ENCODE measurements at places on chromosomes 5 and 9.

GRCh38 chr5:113057557-113057984 lies 81.0 kb downstream of the DCP2 start:
- DNase-seq: no peak

- no peak for DNase-seq
These were observed 64.3 kb upstream of the C6 start for GRCh38 chr5:41277476-41278245.

DNA sequence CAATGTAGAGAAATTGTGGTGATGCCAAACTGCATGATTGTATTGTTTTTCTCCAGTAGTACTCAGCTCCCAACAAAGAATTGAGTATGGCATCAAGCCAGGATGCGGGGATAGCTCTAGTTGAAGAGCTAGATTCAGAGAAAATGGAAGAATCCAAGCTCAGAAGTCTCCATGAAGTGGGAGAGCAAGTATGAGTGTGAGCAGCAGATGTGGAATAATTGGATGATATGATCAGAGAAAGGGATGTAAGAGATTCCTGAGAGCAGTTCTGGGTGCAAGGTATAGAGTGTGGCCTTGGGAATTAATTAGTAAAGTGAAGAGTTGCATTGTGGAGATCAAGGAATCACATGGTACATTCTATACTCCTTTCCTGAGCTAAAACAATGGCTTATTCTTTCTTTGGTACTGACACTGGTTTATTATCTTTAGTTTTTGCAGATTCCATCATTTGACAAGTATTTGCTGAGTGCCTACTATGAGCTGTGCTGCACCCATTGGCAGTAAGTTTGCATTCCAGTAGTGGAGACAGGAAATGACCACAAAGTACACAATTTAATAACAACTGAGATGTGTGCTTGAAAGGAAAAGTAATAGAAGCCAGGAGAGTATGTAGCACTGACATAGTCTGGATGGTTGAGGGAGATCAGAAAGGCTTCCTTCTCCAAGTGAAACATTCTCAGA lies 177.1 kb downstream of the CPLANE1 start:
- DNase-seq: peak; percentile 35

GRCh38 chr5:109759306-109759705 lies 69.6 kb downstream of the MAN2A1 start:
- no peak for DNase-seq

DNA sequence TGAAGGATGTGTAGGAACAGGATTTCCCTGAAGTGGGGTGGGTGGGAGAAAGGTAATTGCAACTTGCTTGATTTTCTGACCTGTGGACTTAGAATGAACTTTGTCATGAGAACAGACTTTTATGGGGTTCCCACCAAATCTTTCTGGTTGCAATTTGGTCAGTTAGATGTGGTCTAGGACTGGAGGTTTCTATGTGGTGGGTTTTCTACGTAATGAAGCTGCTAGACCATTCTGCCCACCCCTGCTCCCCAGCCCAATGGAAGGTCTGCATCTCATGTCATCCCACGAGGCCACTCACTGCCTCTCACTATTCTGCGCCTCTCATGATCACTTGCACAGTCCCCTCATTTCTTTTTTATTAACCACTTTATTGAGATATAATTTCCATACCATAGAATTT lies 37.9 kb upstream of the GZMA start:
- no peak for DNase-seq

DNA sequence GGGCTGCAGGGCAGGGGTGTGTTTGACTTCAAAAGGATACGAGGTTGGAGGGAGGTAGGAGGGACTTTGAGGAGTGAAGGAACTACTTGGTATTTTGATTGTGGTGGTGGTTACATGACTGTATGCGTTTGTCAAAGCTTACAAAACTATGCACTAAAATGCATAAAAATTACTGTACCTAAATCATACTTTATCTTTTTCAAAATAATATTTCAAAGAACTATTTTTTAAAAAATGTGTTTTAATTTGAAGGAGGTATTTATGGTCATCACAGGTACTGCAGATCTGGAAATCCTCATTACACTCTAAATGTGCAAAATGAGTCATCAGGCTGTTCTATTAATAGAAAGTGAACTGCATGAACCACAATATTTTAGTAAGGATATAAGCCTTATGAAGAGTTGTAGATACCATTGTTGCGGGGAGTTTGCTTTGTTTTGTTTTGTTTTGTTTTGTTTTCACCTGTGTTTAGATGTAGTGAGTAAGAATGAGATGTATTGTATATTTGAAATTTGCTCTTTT lies 116.9 kb downstream of the ARRDC3 start:
- DNase-seq: peak; percentile 24

- no peak for DNase-seq
These were observed 290.8 kb downstream of the MSX2 start for GRCh38 chr5:175015028-175015685.

GRCh38 chr9:21404146-21404545 lies 4.8 kb upstream of the IFNA8 start:
- no peak for DNase-seq

DNA sequence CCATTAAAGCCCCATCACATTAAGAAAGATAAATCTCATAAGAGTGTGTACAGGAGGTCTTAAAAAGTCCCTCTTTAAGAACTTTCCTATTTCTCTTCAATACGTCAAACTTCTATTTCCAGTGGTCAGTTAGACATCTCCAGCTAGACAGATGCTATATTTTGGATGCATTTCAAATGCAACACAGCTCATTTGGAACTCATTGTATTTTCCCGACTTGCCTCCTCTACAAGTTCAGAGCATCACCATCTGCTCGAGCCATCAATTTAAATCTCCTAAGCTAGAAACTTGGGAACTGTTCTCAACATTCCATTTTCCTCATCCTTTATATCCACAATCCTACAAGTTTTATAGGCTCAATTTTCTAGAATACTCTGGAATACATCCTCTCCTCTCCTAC lies 3.2 kb upstream of the UHRF2 start:
- no peak for DNase-seq

- peak; percentile 96 for DNase-seq
These were observed at the start of gene PCSK5 for GRCh38 chr9:75890472-75891276. TSS of gene PCSK5 (plus strand) at chr9:75890673. CDS start at chr9:75891182, 509 bp downstream.

DNA sequence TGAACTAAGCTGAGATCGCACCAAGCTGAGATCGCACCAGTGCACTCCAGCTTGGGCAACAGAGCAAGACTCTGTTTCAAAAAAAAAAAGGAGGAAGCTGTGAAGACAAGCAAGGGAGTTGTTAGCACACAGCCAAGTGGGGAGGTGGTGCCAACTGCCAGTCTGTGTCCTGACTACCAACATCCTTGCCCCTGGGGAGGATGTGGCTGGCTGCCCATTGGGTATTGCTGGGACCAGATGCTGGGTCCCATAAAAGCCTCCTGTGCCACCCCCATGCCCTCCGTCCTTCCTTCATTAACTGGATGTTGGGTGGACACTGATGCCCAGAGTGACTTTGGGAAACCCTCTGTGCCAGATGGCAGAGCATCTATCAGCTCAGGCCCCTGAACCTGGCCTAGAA lies 157.1 kb upstream of the COL5A1 start:
- no peak for DNase-seq

Measured in Daoy (cell line).